Glomerular endothelial cell (primary cell): ENCODE measurements at places on chromosomes 2 and 18. TPM values are rescaled to one million over a fixed set of nuclear protein-coding genes. Genes with fewer than 3 reads are reported as not detected.
A peak's percentile ranks its signal among the peaks of the same experiment; 100 is the strongest.

GRCh38 chr18:50338122-50338521 lies 36.7 kb upstream of the SKA1 start:
- DNase-seq: no peak

- no peak for DNase-seq
Observed at GRCh38 chr18:79851950-79852349, 54.2 kb downstream of the KCNG2 start.

DNA sequence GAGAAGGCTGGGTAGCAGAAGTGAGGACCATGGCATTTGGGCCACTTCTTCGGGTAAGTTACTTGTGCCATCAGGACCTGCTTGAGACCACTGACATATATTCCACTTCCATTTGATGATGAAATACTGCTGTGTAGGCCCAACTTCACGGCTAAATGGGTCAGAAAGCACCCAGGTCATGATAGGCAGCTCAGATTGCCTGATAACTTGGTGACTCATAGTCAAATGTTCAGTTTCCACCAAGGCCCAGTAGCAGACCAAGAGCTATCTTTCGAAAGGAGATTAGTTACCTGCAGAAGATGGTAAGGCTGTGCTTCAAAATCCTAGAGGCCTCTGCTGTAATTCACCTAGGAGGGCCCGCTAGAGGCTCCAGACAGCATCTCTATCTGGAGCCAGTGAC lies 31.8 kb upstream of the MEX3C start:
- no peak for DNase-seq

GRCh38 chr2:192162392-192163042 lies 32.2 kb downstream of the TMEFF2 start:
- peak; percentile 57 for DNase-seq

DNA sequence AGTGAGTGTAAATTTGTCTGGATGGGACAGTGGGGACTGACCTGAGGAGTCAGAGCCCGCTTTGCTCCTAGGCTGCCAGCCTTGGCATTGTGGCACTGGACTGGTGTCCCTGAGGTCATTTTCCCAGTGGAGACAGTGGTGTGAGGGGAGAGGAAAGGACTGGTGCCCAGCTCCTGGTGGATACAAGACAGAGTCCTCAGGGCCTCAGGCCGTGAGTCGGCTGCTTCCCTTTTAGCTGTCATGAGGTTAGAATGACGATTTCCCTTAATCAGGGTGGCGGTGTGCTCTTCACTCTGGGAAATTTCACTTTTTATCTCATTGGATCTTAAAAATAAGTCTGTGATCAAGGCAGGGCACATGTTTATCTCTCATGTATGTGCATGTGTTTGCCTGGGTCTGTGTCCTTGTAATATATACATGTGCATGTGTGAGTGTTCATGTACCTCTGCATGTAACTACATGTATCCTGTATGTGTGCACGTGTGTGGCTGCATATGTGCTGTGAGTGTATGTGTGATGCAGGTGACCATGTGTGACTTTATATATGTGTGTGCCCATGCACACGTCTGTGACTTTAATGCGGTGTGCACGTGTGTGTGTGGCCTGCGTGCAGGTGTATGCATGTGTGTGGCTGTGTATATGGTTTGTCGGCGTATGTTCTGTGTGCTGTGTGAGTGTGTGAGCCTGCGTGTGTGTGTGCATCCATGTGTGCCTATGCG lies 55.7 kb downstream of the GLI2 start:
- no peak for DNase-seq

- no peak for DNase-seq
Observed at GRCh38 chr18:25141399-25141798, 210.6 kb downstream of the ZNF521 start.

DNA sequence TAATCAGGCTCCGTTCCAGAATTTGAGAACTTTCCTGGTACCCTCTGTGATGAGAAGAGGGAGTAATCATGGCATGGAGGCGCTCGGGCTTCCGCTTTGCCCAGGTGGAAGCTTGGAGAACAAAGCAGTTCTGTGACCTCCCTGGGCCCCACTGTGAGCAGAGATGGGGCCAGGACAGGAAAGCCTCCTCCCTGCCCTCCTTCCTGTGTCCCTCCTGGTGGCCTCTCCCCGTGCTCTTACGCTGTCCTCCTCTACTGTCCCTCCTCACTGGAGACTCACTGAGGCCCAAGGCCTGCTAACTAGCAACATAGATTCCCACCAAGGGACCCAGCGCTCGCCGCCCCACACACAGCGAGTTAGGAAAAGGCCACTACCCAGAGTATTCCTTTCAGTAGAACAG lies 119.8 kb downstream of the MAPK4 start:
- DNase-seq: no peak

DNA sequence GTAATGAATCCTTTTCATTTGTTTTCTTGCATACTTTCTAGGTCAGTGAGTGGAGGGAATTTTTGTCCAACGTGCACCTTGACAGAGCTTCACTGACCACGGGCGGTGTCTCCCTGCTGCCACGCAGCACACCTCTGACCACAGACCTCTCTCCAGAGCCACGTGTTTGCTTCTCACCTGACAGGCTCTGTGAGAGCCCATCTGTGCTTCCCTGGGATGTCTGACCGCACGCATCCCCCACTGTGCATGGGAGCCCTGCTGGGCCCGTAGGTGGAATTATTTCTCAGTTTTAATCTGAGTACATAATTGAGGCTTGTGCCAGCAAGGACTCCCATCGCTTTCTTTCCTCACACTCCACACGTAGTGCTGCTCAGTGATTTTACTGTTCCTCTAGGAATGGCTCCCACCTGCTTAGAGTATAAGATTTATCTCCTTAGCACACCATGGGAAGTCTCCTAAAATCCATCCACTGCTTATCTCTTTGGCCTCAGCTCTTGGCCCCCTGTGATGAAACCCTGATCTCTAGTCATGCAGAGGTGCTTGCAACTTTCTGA lies 482.6 kb downstream of the TSN start:
- no peak for DNase-seq

DNA sequence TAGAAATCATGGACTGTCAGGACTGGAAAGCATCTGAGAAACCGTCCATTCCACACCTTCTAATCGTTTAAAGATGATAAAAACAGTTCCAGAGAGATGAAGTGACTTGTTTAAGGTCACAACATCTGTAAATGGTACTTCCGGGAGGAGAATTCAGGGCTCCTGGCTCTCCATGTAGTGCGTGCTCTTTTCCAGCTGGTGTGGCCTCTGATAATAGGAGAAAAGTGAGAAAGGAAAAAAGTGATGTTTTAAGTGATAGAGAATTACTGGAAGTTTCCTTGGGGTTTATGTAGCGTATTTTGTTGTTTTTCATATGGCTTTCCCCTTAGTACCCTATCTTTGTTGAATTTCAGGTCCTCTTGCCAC lies 663 bp downstream of the C2orf49 start:
- no peak for DNase-seq

DNA sequence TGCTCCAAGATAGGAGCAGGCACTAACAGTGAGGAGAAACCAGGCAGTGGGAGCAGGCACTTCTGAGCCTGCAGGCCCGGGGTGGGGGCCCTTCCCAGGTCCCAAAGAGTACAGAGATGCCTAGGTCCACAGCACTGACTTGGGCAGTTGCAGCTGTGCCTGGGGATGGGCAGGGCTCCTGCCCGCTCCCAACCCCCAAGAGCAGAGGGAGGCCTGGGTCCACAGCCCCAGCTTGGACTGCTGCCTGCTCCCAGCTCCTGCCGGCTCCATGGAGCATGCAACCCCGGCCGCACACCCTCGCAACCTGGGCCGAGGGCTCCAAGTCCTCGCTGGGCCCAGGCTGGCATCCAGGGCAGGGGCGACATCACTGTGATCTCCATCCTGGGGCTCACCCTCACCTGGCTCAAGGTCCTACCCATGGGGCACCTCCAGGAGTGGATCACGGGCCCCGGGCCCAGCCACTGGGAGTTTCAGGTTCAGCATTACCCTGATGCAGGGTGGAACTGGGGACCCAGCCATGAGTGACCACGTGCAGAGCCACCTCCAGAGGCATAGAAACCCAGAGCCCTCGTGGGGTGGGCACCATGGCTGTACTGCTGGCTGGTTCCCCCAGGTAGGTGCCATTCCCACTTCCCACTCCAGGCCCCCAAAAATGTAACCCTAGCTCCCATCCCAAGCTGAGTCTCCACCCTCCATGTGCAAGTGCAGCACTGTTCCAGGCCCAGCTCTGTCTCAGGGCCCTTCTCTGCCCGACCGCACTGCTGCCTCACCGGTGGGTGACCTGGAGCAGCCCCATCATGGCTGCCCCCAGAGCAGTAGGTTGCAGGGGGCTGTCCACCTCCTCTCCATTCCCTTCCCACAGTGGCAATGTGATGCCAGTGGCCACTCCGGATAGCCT lies 325.6 kb downstream of the NR4A2 start:
- no peak for DNase-seq

LRATD1 gene
- total RNA-seq: 9.7 and 17.1 TPM in 2 replicates

GALNT14 gene
- total RNA-seq: 10.4 and 17.0 TPM in 2 replicates

CCDC102B gene
- 8.2 and 65.4 TPM in 2 replicates for total RNA-seq

MAT2A gene
- total RNA-seq: 89.9 and 119 TPM in 2 replicates

ALLC gene
- not detected in 2 replicates for total RNA-seq

USP34 gene
- 68.2 and 94.1 TPM in 2 replicates for total RNA-seq
